Caki2 (cell line): ENCODE measurements at places on chromosomes 1 and 21.

GRCh38 chr1:203406446-203407045 is 55.6 kb upstream of the FMOD start:
- DNase-seq = no peak

- no peak for DNase-seq
Measured at GRCh38 chr1:97711858-97712257, 209.0 kb downstream of the DPYD start.

DNA sequence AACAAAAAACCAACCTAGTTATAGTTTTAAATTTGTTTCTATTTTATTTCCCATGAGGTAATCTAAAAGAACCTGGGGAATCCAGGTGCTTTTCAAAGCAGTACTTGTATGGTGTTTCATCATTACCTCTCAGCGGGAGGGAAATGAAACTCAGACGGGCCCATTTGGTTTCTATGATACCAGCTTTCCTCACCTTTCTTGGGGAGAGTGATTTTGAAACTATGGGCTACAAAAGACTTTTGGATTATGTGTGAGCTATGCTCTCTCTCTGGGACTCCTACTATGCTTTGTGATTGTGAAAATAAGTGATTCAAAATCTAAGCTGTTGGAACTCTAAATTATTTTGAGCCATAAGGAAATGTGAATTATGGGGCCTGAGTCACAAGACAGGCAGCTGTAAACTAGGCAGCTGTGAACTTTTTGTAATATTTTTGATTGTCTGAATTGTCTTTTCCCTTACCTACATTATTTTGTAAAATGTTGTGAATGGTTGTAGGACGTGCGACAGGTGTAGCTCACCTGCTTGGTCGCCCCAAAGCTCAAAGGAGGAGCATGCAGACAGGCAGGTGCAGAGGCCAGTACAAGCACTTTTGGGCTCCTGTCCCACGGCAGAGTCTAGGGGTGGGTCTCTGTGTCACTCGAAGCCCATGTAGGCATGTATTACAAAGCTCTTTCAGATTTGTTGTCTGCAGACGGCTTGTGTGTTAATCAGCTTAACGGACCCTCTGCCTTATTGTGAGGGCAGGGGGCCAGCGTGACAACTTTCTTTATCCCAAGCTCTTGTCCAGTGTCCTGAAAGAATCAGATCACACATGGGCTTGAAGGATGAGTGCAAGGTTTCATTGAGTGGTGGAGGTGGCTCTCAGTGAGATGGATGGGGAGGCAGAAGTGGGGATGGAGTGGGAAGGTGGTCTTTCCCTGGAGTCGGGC is 64.8 kb upstream of the BACH1 start:
- DNase-seq = no peak

DNA sequence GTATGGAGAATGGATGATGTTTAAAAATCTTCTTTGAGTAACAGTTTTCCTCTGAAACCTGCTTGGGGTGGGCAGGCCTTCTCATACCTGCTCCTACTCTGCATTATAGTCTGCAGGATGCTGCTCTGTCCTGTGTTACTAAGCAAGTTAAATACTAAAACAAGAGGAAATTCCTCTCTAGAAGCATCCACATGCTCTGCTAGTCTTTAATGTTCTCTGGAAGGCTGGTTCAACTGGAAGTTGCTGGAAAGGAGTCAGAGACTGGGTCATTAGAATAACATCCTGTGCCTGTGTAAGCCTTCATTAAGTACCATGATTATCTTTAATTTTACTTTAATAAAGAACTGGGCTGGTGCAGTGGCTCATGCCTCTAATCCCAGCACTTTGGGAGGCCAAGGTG is 5.8 kb downstream of the SELP start:
- no peak for DNase-seq

GRCh38 chr1:92923664-92924063 is 37.6 kb downstream of the DIPK1A start:
- DNase-seq = no peak
